ENCODE measurements at places on chromosomes 16 and 17.

- no peak for DNase-seq
Observed at GRCh38 chr17:79252886-79253285, 178.3 kb downstream of the ENGASE start.

- DNase-seq, result no peak
Observed at GRCh38 chr16:3952737-3953131, 72.2 kb upstream of the CREBBP start.

- peak; percentile 48 for DNase-seq
Observed at GRCh38 chr17:41340934-41341861, 9.4 kb downstream of the KRT33A start.

DNA sequence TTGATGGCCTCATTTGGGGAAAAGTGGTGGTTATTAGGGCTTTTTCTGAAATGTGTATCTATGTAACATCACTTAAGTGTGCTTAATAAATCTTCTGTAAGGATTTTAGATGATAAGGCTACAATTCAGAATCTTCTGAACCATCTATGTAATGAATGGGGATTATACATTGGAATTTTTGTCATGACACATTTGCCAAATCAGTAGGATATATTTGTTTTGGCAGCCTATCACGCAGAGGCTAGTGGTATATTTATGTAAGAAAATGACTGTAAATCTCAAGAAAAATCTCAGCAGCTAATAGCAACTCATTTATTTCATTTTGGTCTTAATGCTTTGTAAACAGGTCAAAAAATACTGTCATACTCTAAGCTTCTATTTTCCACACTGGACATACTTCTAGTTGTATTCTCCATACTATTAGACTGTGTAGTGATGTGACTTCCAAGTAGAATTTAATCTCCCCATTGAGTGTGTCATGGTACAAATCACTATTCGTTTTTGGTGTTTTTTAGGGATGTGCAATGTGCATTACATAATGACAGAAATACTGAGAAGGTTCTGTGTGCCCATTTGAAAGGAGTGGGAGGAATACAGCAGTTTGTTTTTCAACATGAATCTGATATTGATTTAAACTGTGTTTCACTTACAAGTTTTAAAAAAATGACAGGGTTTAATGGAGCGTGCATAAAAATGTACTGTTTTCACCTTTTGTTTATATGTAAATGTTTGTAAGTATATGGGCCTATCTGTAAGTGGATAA lies 29.2 kb downstream of the CLUH start:
- DNase-seq, result no peak

GRCh38 chr17:364308-364707 lies 11.7 kb upstream of the RPH3AL start:
- DNase-seq, result no peak

Data from stimulated activated naive CD8-positive, alpha-beta T cell treated with anti-CD3 and anti-CD28 coated beads, Interleukin-15, amount 100 ng/mL, for 72 hours (primary cell).